Activated T-helper 1 cell treated with anti-CD3 and anti-CD28 coated beads, Interleukin-12 subunit alpha, Interleukin-12 subunit beta, Interleukin-2, Interleukin-4 antibody, amounts not matched to agents 30 ng/mL and 10 ng/mL and 1 ng/mL, durations not matched to agents 14 hours and 24 hours and 36 hours (primary cell): ENCODE measurements at places on chromosomes 2 and 18. TPM values are rescaled to one million over a fixed set of nuclear protein-coding genes. Genes with fewer than 3 reads are reported as not detected.

DNA sequence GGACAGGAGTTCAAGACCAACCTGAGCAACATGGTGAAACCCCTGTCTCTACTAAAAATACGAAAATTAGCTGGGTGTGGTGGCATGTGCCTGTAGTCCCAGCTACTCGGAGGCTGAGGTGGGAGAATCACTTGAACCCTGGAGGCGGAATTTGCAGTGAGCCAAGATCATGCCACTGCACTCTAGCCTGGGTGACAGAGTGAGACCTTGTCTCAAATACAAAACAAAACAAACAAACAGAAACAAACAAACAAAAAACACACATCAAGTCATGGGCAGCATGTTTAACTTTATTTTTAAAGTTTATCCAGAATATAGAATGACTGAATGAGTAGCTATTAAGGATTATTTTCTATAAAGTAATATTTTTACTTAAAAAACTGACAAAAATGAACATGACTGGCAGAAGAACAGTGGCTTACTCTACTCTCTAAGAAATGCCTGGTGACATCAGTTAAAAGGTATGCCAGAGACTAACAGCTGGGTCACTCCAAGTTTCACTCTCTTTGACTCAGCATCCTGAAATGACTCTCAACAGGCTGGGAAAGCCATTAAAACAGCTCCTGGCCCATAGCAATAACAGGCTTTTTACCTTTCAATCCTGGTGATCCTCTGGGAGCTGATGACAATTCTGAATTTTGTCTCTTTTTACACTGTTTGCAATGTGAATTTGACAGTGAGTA, 281.6 kb upstream of the STON1 start:
- H3K4me1 ChIP-seq: peaks cover 11% of the 10 kb centered on the region
- H3K36me3 ChIP-seq: peaks cover 2% of the 10 kb centered on the region
- no peak overlapping the region for H3K4me3 ChIP-seq
- peaks cover 2% of the 10 kb centered on the region for H3K27me3 ChIP-seq

DNA sequence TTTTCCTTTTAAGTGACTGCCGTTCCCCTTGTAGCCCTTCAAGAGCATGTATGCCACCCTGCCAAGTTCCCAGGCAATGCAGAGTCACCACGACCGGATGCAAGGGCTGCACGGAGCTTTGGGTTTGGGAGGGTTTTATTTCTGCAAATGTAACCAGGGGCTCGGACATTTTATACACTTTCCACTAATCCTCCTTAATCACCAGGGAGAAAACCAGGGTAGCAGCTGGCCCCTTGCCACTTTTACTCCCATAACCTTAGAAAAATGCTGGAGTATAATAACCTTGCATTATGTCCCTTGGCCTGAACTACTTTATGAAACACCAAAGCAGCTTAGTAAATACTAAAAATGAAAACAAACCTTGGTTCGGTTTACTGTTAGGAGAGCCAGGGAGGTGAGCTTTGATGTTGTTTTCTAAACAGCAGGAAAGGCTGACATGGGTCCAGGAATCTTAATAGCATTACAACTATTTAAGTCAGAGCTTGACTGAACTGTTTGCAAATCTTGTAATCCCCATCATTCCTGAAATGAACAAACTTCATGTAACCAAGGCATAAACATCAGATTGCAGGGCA, 152.8 kb upstream of the RIOK3 start:
- no peak overlapping the region for H3K4me3 ChIP-seq
- no peaks in the 10 kb centered on the region for H3K27me3 ChIP-seq
- H3K36me3 ChIP-seq: no peaks in the 10 kb centered on the region
- peaks cover 6% of the 10 kb centered on the region for H3K4me1 ChIP-seq
- DNase-seq: no peak
- no peak overlapping the region for H3K27ac ChIP-seq

- peak overlapping the region; percentile 97 for H3K27ac ChIP-seq
- peaks cover under 1% of the 10 kb centered on the region for H3K27me3 ChIP-seq
- H3K4me3 ChIP-seq: peak overlapping the region; percentile 99
- no peak for DNase-seq
Observed at GRCh38 chr2:218659988-218660358, 490 bp downstream of the BCS1L start.

GRCh38 chr18:62715436-62715758, at the start of gene PHLPP1:
Gene PHLPP1 (plus strand): TSS chr18:62715541. CDS start chr18:62715684, 143 bp downstream.
- peak within 1 kb of the TSS; percentile 85 for H3K27ac ChIP-seq
- peaks cover 23% of the 10 kb centered on the region for H3K27me3 ChIP-seq
- peaks cover 40% of the 10 kb centered on the region for H3K4me1 ChIP-seq
- no peak for DNase-seq

- H3K27me3 ChIP-seq: no peaks in the 10 kb centered on the region
- peaks cover 5% of the 10 kb centered on the region for H3K36me3 ChIP-seq
- no peak overlapping the region for H3K27ac ChIP-seq
- H3K4me3 ChIP-seq: no peak overlapping the region
Observed at GRCh38 chr2:238869-239268, 25.0 kb downstream of the SH3YL1 start.

The EIF5B gene
- total RNA-seq: 84.7 and 84.8 TPM in 2 replicates

- H3K4me3 ChIP-seq: no peak overlapping the region
- DNase-seq: no peak
- no peaks in the 10 kb centered on the region for H3K36me3 ChIP-seq
- no peaks in the 10 kb centered on the region for H3K27me3 ChIP-seq
- H3K4me1 ChIP-seq: no peaks in the 10 kb centered on the region
- H3K27ac ChIP-seq: no peak overlapping the region
Observed at GRCh38 chr2:152071518-152071917, 27.3 kb downstream of the CACNB4 start.

- no peak for DNase-seq
- H3K36me3 ChIP-seq: peaks cover 2% of the 10 kb centered on the region
- H3K4me3 ChIP-seq: no peak overlapping the region
- peaks cover 42% of the 10 kb centered on the region for H3K27me3 ChIP-seq
- no peak overlapping the region for H3K27ac ChIP-seq
Observed at GRCh38 chr2:238239543-238239862, 335 bp downstream of the HES6 start.

DNA sequence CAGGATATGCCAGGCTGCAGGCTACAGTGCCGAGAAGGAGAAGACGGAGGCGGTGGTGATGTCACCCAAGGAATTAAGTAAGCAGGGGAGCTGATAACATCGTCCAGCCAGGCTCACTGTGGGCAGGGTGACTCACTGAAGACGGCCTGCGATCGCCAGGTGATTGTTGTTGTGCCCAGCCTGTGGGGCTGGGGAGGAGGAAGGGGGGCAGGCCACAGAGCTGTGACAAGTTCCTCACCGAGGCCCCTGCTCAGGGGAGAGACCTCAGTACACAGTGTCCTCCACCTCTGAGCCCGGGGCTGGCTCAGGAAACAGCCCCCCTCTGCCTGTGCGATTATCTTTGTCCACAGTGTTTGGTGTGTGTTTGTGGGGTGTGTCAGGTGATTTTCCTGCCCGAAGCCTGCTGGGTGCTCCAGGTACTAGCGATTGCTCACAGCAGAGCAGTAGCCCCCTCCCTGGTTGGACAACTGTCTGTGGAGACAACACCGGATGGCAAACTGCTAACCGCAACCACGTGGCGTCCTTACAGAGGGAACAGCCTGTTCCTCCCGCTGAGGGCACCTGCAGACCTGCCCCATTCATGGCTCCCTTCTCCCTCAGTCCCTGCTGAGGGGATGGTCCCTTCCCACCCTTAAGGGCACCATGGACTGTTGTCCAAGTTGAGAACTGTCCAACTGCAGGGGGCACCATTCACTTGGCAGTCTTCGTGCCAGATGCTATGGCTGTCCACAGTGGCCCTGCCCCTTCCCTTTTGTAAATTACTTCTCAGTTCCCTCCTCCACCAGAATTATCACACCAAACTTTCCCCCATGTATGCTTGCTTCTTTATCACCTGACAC, 95.1 kb downstream of the ZFP36L2 start:
- peak overlapping the region; percentile 83 for H3K27ac ChIP-seq
- H3K4me1 ChIP-seq: peaks cover 83% of the 10 kb centered on the region
- peaks cover 5% of the 10 kb centered on the region for H3K36me3 ChIP-seq
- H3K27me3 ChIP-seq: no peaks in the 10 kb centered on the region
- DNase-seq: peak; percentile 73
- H3K4me3 ChIP-seq: peak overlapping the region; percentile 45

The TMEM131 gene
- total RNA-seq: 36.5 and 38.4 TPM in 2 replicates

GRCh38 chr2:196987649-196988364, 61.3 kb upstream of the PGAP1 start:
- H3K36me3 ChIP-seq: peaks cover 58% of the 10 kb centered on the region
- peak overlapping the region; percentile 94 for H3K27ac ChIP-seq
- H3K27me3 ChIP-seq: no peaks in the 10 kb centered on the region

The SRD5A2 gene
- total RNA-seq: not detected in 2 replicates

- peak overlapping the region; percentile 87 for H3K27ac ChIP-seq
- H3K36me3 ChIP-seq: peaks cover 40% of the 10 kb centered on the region
- H3K27me3 ChIP-seq: no peaks in the 10 kb centered on the region
Observed at GRCh38 chr2:47039913-47040562, 115.1 kb downstream of the STPG4 start.

The RNMT gene
- 55.8 and 60.6 TPM in 2 replicates for total RNA-seq

DNA sequence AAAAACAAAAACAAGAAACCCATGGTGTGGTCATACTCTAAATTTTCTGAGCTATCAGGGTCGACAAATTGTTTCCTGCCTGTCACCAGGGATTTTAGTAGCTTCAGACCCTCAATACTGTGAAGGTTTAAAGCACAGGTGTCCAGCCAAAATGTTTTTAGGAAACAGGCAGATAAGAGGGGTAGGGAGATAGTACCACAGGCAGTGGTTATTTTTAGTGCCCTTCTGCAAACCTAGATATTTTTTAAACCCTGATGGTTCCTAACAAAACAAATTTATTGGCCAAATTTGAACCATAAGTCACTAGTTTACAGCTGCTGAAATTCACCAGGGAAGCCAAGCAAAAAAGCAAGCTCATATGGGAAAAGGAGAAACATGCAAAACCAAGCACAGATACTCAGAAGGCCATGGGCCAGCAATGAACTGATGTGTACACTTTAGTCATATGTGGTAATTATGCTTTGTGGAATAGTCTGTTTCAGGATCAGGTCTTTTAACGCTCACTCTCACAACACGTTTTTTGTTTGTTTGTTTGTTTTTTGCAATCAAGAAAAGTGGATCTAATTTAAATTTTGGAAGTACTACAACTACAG, 156.8 kb upstream of the STK17B start:
- no peak overlapping the region for H3K4me3 ChIP-seq
- H3K27ac ChIP-seq: no peak overlapping the region
- no peaks in the 10 kb centered on the region for H3K36me3 ChIP-seq

- H3K4me3 ChIP-seq: no peak overlapping the region
- no peaks in the 10 kb centered on the region for H3K36me3 ChIP-seq
- H3K27me3 ChIP-seq: peaks cover 6% of the 10 kb centered on the region
- DNase-seq: no peak
- no peaks in the 10 kb centered on the region for H3K4me1 ChIP-seq
Observed at GRCh38 chr18:2494921-2495320, 76.4 kb downstream of the METTL4 start.

The COBLL1 gene
- not detected in 2 replicates for total RNA-seq

DNA sequence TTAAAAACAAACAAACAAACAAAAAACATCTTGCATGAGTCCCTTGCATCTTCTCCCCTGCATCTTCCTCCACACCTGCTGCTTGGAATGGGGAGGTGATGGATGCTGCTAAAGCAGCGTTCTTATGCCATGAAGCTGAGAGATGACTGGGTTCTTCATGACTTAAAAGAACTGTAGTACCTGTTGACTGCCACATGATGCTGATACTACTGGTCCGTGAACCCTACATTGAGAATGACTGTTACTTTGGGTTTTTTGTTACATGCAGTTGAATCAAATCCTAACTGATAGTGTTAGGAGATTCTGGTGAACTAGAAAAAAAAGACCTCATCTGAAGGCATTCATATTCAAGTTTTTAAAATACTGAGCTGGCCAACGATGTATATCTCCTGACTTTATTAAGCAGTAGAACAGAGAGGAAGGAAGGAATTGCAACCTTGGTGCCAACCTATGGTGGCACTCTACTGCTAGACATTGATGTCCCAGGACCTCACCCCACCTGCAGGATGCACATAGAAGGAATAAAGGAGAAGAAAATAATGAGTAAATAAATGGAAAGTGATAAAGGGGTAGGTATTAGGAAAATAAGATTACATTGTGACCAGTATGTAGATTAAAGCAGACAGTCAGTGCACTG, 63.2 kb upstream of the SPAG16 start:
- DNase-seq: no peak
- H3K4me3 ChIP-seq: no peak overlapping the region
- H3K27ac ChIP-seq: no peak overlapping the region
- no peaks in the 10 kb centered on the region for H3K36me3 ChIP-seq
- no peaks in the 10 kb centered on the region for H3K4me1 ChIP-seq
- peaks cover 2% of the 10 kb centered on the region for H3K27me3 ChIP-seq

DNA sequence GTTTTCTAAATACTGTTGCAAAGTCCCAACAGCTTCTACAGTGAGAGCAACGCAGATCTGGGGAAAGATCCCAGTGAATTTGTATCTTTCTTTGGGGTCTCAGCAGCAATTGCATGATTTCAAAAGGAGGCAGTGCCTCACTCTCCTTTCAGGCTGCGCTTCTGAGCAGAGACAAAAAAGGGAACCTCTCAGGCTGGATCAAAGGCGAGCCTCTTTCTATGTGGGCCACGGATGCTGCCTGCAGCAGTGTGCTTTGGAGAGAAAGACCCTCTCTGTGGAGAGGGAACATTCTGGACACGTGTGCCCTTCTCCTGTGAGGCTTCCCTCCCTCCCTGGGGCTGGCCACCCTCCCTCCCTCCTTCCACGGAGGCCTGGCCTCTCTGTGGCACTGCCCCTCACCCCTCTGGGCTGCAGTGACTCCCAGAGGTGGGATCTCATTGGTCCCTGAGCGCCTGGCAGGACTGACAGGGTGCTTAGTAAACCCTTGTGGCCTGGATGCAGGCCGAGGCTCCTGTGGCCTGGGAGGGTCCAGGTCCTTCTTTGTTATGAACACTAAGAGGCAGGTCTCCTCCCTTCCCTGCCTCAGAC, 21.6 kb upstream of the PDIA6 start:
- H3K36me3 ChIP-seq: no peaks in the 10 kb centered on the region
- H3K27ac ChIP-seq: no peak overlapping the region
- H3K4me1 ChIP-seq: peaks cover 6% of the 10 kb centered on the region
- DNase-seq: no peak
- H3K27me3 ChIP-seq: peaks cover 19% of the 10 kb centered on the region
- no peak overlapping the region for H3K4me3 ChIP-seq

The GPR55 gene
- 0.13 and 0.29 TPM in 2 replicates for total RNA-seq

GRCh38 chr2:143801561-143801960, 672.3 kb downstream of the ARHGAP15 start:
- no peaks in the 10 kb centered on the region for H3K27me3 ChIP-seq
- peaks cover 10% of the 10 kb centered on the region for H3K4me1 ChIP-seq
- H3K36me3 ChIP-seq: no peaks in the 10 kb centered on the region
- no peak overlapping the region for H3K4me3 ChIP-seq

- no peaks in the 10 kb centered on the region for H3K4me1 ChIP-seq
- no peak overlapping the region for H3K27ac ChIP-seq
- no peaks in the 10 kb centered on the region for H3K27me3 ChIP-seq
- no peak overlapping the region for H3K4me3 ChIP-seq
Observed at GRCh38 chr2:122322815-122323214, 567.4 kb downstream of the TSN start.

- no peak overlapping the region for H3K27ac ChIP-seq
- H3K27me3 ChIP-seq: peaks cover 7% of the 10 kb centered on the region
- H3K4me3 ChIP-seq: no peak overlapping the region
- no peak for DNase-seq
- H3K4me1 ChIP-seq: peaks cover 8% of the 10 kb centered on the region
Observed at GRCh38 chr2:192161656-192162290, 33.0 kb downstream of the TMEFF2 start.
